NCI-H1048 (cell line): ENCODE measurements at places on chromosomes 7 and 10.

DNA sequence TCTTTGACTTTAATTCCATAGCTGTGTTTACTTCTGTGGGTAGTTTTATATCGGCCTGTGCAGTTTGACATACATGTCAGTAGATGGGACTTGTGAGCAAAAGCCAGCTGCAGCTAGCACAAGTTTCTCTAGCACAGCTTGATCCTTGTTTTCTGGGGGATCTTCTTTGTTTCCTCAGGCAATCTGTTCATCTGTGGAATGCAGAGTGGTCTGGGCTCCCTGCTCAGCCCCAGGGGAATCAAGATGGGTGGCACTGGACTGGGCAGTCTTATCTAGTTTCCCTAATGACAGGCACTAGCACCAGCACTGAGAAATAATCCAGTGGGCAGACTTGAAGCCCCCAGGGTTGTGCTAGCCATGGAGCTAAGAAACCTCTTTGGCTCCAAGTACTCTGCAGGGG lies 40.8 kb downstream of the CYP2C19 start:
- DNase-seq, result no peak

- DNase-seq, result no peak
Measured at GRCh38 chr7:97401398-97401797, 283.9 kb downstream of the SDHAF3 start.

- DNase-seq, result no peak
Measured at GRCh38 chr10:101394524-101395133, 40.7 kb downstream of the BTRC start.

- no peak for DNase-seq
Measured at GRCh38 chr10:33869028-33869427, 534.6 kb upstream of the NRP1 start.

DNA sequence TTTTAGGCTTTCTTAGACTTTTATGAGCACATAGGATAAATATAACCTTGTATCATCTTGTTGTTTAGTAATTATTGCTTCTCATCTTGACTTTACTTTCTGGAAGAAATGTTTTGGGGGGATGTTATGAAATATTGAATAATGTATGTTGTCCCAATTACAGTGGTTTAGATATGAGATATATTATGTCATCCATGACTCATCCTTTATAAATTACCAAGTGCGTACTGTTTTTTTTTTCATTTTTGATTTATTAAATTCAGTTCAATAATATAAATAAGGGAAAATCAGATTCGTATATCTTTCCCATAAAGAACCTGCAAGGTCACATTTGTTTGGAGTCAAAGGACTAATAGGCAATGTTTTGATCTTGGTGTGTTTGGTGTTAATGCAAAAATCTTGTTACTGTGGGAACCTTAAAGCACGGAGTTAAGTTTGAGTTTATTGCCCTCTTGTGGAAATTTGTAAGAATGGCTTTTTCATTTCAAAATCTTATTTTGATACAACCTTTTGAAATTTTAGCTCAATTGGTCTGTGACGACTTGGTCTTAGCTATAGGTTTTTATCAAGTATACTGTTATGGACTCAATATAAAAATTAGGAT lies 108.6 kb downstream of the SRI start:
- DNase-seq, result no peak

GRCh38 chr10:1968257-1969033 lies 231.1 kb upstream of the ADARB2 start:
- no peak for DNase-seq

GRCh38 chr7:4738711-4739527 lies 36.5 kb upstream of the AP5Z1 start:
- DNase-seq, result no peak

DNA sequence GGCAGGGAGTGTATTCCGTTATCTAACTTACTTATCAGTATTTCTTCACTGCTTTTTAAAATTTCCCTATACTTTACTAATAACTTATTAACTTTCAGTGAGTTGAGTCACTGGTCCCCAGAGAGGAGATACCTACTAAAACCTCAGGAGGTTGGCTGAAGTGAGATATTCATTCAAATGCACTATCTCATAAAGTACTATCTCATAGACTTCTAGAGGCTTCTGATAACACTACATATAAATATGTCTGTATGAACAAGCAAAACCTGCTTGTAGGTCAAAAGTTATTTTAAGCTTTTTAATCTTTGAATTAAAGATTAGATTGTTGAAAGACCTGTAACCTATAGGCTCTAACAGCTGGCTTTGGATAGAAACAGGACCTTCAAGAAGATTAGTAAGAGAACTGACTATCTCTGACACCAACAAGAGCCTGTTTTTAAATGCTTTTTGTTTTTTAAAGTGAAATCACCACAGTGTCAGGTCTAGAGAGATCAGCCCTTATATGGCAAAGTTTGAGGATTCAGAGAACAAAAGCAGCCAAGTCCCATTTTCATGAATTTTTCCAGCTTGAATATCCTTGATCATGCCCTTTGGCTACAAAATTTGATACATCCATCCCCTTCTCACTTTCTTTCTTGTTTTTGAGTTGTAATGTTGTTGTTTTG lies 242.2 kb downstream of the ARL4A start:
- no peak for DNase-seq

DNA sequence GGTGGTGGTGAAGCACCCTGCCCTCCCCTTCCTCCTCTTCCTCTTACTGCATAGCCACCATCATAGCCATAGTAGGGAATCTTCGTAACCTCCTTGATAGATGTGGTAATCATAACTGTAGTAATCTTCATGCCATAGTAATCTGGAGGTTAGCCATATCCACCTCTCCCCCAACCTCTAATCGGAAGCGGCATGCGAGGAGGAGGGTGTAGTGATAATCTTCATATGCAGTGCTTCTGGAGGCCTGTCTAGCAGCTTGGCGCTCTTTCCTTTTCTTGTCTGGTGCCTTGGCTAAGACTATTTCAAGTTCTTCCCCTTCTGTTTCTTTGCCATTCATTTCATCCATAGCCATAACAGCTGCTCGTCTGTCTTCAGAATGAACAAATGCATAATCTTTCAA lies 90.9 kb downstream of the MLLT10 start:
- DNase-seq, result no peak

DNA sequence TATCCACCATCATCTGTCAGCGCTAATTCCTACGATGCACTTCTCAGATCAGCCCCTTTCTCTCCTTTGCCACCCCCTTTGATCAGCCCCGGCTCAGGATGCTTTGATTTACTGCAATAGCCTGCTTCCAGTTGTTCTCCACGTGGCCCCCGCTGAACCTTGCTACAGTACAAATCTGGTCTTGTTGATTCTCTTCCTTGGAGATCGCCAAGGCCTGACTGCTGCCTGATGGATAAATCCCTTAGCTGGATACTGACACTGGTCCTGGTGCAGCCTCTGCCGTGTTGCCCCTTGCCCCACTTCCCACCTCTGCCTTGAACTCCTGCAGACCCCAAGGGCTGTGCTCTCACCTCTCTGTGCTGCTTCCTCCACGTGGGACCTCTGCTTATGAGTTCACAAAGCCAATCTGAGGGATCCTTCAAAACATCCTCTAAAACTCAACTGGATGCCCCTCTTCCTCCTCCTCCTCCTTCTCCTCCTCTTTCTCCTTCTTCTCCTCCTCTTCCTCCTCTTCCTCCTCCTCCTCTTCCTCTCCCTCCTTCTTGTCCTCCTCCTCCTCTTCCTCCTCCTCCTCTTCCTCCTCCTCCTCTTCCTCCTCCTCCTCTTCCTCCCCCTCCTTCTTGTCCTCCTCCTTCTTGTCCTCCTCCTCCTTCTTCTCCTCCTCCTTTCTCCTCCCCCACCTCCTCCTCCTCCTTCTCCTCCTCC lies 15.3 kb downstream of the PLXNA4 start:
- no peak for DNase-seq

- no peak for DNase-seq
Measured at GRCh38 chr10:68079434-68079833, 4.4 kb upstream of the HERC4 start.

DNA sequence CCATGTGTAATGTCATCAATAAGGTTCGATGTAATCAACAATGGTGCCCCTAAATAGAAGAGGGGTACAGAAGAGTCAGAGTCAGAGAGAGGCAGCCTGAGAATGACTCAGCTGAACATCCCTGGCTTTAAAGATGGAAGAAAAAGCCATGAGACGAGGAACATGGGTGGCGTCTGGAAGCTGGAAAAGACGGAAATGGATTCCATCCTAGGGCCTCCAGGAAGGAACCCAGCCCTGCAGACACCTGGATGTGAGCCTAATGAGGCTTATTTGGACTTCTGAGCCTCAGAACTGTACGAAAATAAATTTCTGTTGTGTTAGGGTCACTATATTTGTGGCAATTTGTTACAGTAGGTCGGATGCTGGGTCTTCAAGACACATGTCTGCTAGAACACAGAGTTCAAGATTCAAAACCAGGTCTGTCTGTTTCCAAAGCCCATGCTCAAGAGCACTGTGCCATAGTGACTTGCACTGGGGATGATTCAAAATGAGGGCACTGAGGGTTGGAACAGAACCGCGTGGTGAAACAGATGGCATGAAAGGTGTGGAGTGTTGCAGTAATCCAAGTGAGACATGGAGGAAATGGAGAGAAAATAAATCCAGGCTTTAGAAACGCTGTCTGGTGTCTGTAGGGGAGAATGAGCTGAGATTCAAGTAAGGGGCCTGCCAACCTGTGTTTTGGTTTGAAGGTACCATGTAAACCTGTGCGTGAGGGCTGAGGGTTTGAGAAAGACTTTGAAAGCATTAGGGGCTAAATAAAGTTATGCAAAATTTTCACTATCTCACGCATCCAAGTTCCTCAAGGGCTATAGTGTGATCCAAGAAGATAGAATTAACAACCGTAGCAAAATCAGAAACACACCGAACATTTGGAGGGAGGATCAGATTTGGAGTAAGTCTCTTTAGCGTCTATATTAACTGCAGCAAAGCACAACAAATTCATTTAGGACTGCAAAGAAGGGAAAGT lies 849.1 kb upstream of the AUTS2 start:
- no peak for DNase-seq

DNA sequence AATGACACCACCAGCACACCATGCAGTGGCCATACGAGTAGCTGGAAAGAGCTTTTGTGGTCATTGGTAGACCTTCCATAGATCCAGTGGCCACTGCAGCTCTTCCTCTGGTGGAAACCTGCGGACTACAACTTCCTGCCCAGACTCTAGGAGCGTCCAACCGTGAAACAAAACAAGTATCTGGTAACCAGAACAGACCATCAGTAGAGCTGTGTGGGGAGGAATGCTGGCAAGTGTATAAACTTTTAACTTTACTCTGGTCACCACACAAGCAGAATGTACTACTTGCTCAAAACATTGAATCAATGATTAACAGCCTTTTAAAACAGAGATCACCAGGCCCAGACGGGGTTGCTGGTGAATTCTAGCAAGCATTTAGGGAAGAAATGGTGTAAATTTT lies 154.7 kb upstream of the DGKB start:
- no peak for DNase-seq

- no peak for DNase-seq
Measured at GRCh38 chr7:95545673-95546072, 50.6 kb downstream of the PDK4 start.

GRCh38 chr10:127928021-127928806 lies 21.3 kb downstream of the PTPRE start:
- DNase-seq, result no peak

DNA sequence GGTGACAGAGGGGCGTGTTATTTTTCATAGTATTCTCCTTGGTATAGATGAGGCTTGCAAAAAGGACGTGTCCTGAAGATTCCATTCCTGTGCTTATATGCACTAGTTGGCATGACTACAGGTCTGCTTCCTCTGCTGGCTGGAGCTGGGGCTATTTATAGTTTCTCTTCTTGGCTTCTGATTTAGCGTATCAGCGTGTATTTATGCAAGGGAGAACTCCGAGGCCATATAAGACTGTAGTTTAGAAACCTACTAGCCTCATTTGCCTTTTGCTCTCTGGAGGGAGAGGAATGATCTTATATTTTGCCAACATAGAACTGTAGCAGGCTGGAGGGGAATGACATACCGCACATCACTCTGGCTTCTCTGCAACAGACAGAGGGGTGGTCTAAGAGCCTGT lies 39.7 kb downstream of the CACNB2 start:
- no peak for DNase-seq

GRCh38 chr10:93417266-93417665 lies 64.9 kb downstream of the MYOF start:
- no peak for DNase-seq

DNA sequence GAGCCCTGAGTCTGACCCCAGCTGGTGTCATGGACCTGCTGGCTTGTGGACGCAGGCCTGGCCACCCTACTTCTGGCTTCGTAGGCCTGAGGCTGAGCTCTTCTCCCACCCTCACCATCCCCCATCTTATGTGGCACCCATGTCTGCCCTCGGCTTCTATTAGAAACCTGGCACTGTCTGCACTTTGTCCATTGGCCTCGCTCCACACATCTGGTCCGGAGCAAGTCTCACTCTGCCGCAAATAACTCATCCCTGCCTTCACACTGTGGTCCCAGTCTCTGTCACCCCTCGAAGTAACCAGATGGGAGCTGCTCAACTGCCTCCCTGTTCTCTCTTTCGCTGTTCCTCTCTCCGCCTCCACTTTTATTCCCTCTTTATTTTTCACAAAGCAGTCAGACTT lies 78.6 kb downstream of the TRRAP start:
- no peak for DNase-seq

- no peak for DNase-seq
Measured at GRCh38 chr7:135761751-135762488, 13.3 kb upstream of the FAM180A start.

GRCh38 chr10:21238717-21239116 lies 286.8 kb downstream of the SKIDA1 start:
- no peak for DNase-seq

DNA sequence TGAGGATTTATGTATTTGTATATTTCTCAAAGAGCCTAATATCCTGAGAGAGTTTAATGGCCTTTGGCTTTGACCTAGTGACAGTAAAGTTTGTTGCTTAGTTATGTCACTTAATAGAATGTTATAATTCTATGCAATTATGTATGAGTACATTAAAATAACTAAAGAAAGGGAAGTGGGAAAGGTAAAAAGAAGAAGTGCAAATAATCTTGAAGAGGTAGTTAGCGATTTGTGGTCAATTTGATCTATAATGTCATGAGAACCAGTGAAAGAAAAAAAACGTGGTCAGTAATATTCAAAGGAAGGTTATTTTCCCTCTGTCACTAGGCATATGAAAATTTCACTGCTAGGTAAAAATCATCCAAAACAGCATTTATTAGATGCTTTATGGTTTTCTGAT lies 143.4 kb upstream of the LSM8 start:
- no peak for DNase-seq

DNA sequence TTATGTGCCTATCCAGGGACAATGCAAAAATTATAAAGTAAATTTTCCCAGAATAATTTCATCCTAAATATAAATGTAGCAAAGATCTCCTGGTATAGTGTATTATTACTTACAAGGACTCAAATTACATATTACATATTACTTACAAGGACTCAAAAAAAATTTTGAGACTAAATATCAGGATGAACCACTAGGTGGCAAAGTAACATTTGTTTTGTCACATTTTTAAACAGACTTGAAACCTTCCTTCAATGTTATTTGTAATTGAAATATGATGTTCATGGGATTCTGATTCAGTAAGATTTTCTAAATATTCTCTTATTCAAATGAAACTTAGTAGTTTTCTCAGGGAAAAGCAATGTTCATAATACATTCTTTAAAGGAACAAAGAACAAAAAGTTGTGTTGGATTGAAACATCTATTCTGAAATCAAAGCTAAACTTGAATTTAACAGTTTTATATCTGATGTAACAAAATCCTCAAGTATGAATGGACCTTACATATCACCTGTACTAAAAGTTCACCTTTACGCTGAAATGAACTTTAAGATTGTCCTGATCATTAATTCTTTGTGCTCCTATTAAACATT lies 74.3 kb upstream of the GNAI1 start:
- DNase-seq, result peak; percentile 42
